Colonic mucosa (tissue), 4 donors: ENCODE measurements at places on chromosomes 4 and X. TPM values are rescaled to one million over a fixed set of nuclear protein-coding genes. Genes with fewer than 3 reads are reported as not detected.

The WDR45 gene
- total RNA-seq: 46.9 TPM

The VCX3A gene
- total RNA-seq: not detected

The AFF2 gene
- 0.05 TPM for total RNA-seq

The PROM1 gene
- total RNA-seq: 34.3 TPM

The ITIH6 gene
- total RNA-seq: not detected

The CFAP99 gene
- 0.49 TPM for total RNA-seq

The MAGEA12 gene
- not detected for total RNA-seq

The CETN2 gene
- total RNA-seq: 20.4 TPM

The PAGE2 gene
- not detected for total RNA-seq

The PWWP3B gene
- 0.27 TPM for total RNA-seq

The C1QTNF7 gene
- total RNA-seq: 4.2 TPM

The MAGEA10 gene
- total RNA-seq: not detected

The SPP1 gene
- 11.6 TPM for total RNA-seq

The GSX2 gene
- total RNA-seq: not detected

The HS6ST2 gene
- total RNA-seq: 2.0 TPM

The UBL4A gene
- 40.9 TPM for total RNA-seq

The TMPRSS11B gene
- not detected for total RNA-seq

The BTC gene
- 3.4 TPM for total RNA-seq

The S100G gene
- total RNA-seq: not detected

The ERAS gene
- 0.32 TPM for total RNA-seq

The KIT gene
- 9.3 TPM for total RNA-seq

The SLITRK4 gene
- 0.07 TPM for total RNA-seq

The SPOCK3 gene
- 0.77 TPM for total RNA-seq

The ARHGAP10 gene
- 4.4 TPM for total RNA-seq

The FANCB gene
- total RNA-seq: 1.2 TPM

The PPP1R2C gene
- not detected for total RNA-seq

The CT47B1 gene
- total RNA-seq: not detected

The ADH1B gene
- total RNA-seq: 46.1 TPM

The RBPJ gene
- 41.7 TPM for total RNA-seq

The TASL gene
- total RNA-seq: 0.49 TPM

The ABLIM2 gene
- 11.5 TPM for total RNA-seq

The PAGE5 gene
- total RNA-seq: not detected

The KIF4A gene
- total RNA-seq: 33.7 TPM

The DGAT2L6 gene
- total RNA-seq: not detected

The ARHGAP6 gene
- total RNA-seq: 5.0 TPM

The FAM149A gene
- total RNA-seq: 16.6 TPM

The MAGEB1 gene
- total RNA-seq: not detected

The SSX3 gene
- not detected for total RNA-seq

The CT45A10 gene
- total RNA-seq: 0.49 TPM

The PLXNB3 gene
- 0.57 TPM for total RNA-seq

The CCDC120 gene
- total RNA-seq: 11.8 TPM

The HSFX4 gene
- not detected for total RNA-seq
